Activated CD4-positive, alpha-beta T cell treated with anti-CD3 and anti-CD28 coated beads, Interleukin-2, amount 10 ng/mL, durations not matched to agents 24 days and 14 days (primary cell): ENCODE measurements at places on chromosomes 4 and X.

- DNase-seq: no peak
These were observed 136.0 kb upstream of the NPY2R start for GRCh38 chr4:155072417-155072816.

GRCh38 chrX:72340041-72340440 lies 34.3 kb upstream of the CITED1 start:
- no peak for DNase-seq

GRCh38 chrX:134908356-134908755 lies 82.4 kb upstream of the SMIM10 start:
- DNase-seq: peak; percentile 70

DNA sequence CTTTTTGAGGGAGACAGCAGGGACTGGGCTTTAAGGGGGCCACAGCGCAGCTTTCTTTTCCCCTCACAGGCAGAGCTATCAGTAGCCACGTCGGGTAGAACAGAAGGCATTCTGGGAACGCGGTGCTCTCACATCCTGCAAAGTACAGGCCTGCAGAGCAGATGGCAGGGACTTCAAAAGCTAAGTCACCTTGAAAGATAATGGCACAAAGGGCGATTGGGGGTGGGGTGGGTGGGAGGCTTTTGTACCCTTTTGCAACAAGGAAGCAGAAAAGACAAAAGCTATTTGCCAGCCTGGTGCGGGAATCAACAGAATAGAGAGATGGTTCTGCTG lies 93.9 kb downstream of the PHKA2 start:
- no peak for DNase-seq

- DNase-seq: no peak
These were observed 14.5 kb upstream of the CCNA2 start for GRCh38 chr4:121838136-121838535.

- DNase-seq: no peak
These were observed 42.4 kb upstream of the SLC39A8 start for GRCh38 chr4:102387552-102388150.

DNA sequence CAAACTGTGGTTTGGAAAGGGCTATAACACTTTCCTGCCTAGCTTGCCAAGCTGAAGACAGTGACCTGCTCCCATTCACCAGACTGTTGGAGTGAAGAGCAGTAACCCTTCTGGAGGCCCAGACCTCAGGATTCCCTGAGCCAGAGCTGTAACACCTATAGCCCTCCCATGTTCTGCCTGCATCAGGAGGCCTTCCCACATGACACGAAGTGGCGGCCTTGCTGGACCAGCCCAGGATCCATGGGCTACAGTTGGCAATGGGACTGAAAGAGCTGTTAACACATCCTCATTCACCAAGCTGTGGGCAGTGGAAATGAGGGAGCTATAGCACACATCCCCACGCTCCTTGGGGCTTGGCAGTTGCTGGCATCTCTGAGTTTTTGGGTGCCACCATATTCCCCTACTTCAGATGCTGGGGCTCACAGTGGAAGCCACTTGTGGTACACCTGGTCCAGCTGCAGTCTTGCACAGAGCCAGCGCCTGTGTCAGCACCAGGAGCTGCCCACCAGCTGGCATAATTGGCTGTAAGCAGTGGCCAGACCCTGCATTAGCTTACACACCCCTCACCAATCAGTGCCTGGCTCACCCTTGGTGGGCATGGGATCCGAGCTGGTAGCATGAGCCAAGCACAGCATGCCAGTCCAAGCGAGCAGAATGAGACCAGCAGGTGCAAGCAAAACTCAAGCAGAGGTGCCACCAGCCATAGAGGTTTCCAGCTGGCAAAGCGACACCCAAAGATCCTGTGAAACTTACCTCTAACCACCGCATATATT lies 1029.3 kb downstream of the TECRL start:
- no peak for DNase-seq

DNA sequence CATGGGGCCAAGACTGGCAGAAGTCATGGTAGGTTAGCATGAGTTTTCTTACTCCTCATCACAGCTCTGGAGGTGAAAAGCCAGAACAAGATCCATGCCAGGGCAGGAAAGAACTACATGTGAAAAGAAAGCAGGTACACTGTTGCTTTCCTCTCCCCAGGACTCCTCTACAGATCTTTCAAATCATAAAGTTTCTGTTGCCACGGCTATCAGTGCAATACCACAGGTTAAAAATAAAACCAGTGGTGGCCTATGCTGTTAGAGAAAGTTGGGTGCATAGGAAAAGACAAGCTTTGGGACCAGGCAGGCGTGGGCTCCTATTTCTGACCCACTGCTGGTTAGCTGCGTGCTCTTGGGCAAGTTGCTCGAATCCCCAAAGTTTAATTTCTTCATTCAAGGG lies 81.4 kb downstream of the SH3RF1 start:
- no peak for DNase-seq

- peak; percentile 91 for DNase-seq
These were observed 6.5 kb upstream of the RNF4 start for GRCh38 chr4:2462218-2462991.

DNA sequence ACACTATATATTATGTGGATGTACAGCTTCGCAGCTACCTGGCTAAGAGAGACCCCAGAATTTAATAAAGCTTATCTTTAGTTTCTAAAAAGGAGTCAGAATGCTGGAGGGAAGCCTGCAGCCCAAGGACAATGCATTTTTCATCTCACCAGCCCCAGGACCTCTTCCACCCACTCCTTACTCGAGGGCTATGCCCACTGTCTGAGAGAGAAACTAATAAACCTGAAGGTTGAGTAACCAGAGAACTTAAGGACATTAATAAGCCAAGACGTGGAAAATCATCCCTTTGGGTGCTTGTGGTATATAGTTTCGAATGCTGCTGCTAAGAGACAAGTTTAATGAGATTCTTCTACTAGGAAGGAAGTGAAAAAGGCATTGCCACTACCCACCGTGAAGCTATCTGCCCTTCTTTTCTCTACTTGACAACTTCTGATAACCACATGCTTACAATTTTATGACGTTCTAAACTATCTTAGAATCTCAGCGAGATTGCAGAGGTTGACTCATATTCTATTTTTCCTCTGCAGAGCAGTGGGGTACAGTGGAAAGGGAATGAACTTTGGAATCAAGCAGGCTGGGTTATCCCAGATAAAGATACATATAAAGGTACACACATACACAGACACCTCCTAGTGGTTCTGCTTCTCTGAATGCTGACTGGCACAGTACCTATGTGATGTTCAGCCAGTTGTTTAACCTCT lies 3.3 kb downstream of the RELL1 start:
- DNase-seq: peak; percentile 66

DNA sequence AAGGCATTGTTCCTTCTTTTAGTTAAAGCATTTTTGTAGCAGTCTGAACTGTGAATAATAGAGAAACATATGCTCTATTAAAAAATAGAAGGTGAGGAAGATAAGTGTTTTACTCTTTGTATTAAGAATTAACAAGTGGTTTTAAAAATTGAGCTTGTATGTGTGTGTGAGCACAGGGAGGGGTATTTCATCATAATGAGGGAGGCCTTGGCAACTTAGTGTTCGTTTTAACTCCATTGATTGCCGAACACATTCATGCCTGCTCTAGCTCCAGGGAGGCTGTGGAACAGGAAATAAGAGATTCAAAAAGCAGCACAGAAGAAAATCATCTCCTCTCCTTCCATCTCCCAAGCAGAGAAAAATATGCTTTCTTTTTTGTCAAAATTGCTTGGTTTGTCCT lies 14.8 kb downstream of the SHROOM3 start:
- DNase-seq: no peak

DNA sequence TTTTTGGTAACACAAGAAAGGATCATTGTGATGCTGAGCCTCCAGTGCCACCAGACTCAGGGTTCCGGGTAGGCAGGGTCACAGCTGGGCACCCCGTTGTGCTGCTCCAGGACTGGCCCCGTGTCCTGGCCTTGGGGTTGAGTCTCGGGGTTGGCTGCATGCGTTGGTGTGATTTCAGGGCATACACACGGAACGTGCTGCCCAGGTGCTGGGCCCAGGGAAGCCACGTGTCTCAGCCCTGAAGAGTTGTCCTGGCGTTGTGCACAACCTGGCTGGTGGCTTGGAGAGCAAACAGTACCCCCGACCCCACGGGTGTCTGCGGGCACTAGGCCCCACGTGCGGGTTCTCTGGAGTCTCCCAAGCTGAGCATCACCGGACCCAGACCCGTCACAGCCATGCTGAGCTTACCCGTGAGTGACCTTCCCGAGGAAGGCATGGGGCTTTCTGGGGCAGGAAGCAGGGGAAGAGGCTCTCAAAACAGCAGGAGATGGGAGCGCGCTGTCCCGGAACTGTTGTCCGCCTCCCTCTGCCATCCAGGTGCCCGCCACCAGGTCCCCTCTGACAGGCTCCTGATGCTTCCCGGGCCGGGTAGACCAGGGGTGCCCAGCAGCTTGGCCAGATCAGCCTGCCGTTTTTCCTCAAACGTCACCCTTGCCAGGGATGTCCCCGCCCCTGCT lies 66.1 kb upstream of the ENPP6 start:
- DNase-seq: peak; percentile 53

DNA sequence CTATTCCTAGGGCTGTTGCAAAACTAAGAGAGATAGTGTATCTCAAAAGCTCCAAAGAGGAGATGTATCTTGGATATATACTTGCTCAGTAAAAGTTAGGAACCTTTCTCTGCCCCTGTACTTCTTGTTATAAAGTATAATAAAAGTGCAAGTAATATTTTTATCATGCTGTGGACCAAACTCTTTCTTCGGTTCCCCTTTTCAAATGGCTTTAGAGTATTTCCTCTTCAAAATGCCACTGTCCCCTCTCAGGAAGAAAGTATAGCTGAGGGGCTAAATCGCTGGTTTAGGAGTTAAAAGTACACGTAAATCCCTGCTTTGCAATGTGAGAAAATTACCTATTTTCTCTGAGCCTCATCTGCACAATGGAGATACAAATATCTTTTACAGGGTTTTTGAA lies 169.1 kb upstream of the FTHL17 start:
- no peak for DNase-seq

DNA sequence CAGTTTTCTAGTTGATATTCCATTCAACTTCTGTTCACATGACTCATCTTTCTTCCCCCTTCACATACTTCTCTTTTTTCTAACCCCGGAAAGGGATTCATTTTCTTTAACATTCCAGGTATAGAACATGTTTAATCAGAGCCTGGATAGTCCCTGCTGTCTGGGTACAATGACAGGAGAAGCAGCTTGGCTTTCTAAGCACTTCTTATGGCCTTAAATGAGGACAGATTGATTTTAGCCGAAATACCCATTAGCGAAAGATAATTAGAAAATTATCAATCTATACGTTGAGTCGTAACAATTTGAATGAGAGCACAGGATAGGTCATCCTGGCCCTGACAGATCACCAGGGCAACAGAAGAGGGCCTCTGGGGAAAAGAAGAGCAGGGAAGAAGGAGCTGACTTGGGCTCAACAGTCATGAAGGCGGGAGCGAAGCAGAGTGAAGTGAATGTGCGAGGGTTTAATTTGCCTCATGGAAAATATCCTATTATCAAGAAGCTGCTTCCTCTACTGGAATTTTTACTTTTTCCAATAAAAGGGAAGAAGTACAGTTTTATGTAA lies 62.2 kb downstream of the PPP1R2C start:
- no peak for DNase-seq

DNA sequence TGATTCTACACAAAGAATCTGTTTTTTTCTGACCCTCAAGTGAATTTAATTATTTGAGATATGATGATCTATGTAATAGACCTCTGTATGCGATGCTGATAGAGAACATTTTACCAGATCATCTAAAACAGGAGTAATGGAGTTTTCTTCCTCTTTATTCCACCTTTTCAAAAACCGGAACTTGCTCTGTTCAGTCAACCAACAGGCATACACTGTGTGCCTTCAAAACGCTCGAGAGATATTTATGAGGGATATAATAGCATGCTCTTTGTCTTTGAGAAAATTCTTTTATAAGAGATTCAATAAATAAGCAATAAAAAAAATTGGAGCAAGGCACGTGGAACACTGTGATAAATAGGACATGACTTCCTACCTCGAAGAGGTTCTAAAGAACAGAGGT lies 2.0 kb downstream of the NYX start:
- no peak for DNase-seq
